Activated naive CD4-positive, alpha-beta T cell treated with anti-CD3 and anti-CD28 coated beads, Interleukin-2, amount 50 U/mL, for 72 hours (primary cell): ENCODE measurements at places on chromosomes 11 and 22.

DNA sequence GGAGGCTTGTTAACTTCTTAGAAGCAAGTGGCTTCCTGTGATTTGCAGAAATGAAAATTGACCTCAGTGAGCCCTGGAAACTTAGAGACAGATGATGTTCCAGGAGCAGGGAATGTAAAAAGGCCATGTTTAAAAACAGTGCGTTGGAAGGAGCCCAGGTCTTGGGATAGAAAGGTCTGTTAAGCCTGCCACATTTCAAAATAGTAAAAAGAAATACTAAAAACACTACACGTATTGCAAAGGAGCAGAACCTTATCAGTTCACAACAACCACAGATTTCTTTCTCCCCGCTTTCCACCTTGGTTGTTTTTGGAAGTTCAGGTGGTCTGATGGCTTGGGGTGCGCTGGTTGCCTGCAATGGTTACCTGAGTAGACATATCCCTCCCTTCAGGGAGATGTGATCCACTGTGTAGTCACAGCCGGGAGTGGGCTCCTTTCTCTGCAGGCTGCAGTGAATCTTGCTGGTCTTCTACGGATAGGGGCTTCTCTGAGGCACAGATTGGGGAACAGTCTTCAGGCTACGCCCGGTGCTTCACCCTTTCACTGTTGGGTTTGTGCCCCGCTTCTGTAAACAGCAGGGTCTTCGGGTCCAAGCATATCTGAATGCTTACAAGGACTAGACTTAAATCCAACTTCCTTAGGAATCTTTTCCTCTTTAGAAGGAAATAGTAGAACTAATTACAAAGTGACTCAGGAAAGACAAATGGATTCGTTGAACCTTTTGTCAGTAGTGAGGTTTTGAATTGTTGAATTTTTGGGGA, 1.9 kb downstream of the TEAD1 start:
- DNase-seq, result no peak

- no peak for DNase-seq
Observed at GRCh38 chr11:93668171-93668570, 6.7 kb downstream of the CEP295 start.

GRCh38 chr11:11813288-11813962, 28.3 kb upstream of the USP47 start:
- no peak for DNase-seq

DNA sequence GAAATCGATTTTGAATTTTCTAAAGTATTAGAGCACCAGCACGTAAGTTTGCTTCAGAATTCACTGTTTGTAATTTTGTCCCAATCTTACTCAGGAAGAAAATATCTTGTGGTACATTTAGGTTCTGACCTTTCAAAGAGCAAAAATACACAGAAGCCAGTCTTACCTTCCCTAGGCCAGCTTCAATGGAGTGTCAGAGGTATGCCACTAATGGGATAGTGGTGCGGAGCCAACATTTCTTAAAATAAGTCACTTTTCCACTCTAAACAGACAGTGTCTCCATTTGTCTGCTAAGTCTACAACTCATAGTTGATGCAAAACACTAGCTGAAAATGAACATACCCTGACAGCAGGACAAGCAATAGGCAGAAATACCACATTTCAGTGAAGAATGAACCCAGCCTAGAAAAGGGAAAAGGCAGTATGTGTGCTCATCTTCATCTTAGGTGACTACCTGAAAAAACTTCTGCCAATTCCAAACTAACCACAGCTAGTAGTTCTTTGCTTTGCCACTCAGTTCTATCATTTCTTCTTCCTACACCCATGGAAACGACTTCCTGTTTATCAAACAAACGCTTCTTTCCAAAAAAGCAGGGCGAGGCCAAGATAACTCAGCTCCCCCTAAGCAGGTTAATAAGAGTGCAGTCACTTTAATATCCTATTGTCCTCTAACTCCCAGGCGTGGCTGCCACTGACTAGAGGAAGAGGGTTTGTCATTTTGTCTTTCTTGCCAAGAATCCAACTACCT, 94.0 kb upstream of the APOA1 start:
- peak; percentile 47 for DNase-seq

GRCh38 chr11:120065876-120066275, 72.0 kb downstream of the TRIM29 start:
- no peak for DNase-seq

GRCh38 chr22:33589297-33589696, 331.0 kb downstream of the LARGE1 start:
- no peak for DNase-seq

GRCh38 chr22:26559961-26560575, 29.9 kb downstream of the TPST2 start:
- no peak for DNase-seq

GRCh38 chr11:7319501-7319900, 67.8 kb downstream of the SYT9 start:
- no peak for DNase-seq

GRCh38 chr11:104964247-104964646, 4.1 kb downstream of the CASP4 start:
- no peak for DNase-seq

DNA sequence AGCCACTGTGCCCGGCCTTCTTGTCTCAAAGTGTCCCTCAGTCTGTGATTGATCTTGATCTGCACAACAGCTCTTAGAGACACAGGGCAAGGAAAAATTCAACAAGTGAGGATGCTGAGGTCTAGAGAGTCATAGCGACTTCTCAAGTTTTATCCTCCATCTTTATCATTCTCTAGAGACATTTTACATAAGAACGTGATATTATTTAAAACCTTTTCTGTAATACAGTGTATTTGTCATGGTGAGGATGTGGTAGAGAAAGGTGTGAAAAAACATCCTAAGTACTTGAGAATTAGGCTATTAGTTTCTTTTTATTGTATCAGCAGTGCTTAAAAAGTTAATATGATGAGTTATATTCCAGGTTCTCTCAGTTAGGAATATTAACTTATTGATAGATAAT, 50.2 kb downstream of the EMSY start:
- no peak for DNase-seq

- no peak for DNase-seq
Observed at GRCh38 chr11:106668147-106668546, 350.1 kb downstream of the GUCY1A2 start.

- no peak for DNase-seq
Observed at GRCh38 chr11:113113801-113114704, 152.8 kb downstream of the NCAM1 start.

- DNase-seq, result no peak
Observed at GRCh38 chr11:20156876-20157613, 3.2 kb downstream of the DBX1 start.
